SK-MEL-5 (cell line): ENCODE measurements at places on chromosomes 16 and 17. TPM values are rescaled to one million over a fixed set of nuclear protein-coding genes. Genes with fewer than 3 reads are reported as not detected.

JUP gene
- total RNA-seq: 0.50 and 0.83 TPM in 2 replicates

CDH5 gene
- not detected in 2 replicates for total RNA-seq

CA5A gene
- total RNA-seq: not detected in 2 replicates

LUC7L gene
- total RNA-seq: 28.2 and 31.4 TPM in 2 replicates

KIAA0753 gene
- 12.0 and 14.9 TPM in 2 replicates for total RNA-seq

RAB37 gene
- total RNA-seq: 0.40 and 0.66 TPM in 2 replicates

DNAH2 gene
- total RNA-seq: 0.03 TPM in 1 of 2 replicates, not detected in the other

TBC1D3K gene
- not detected in 2 replicates for total RNA-seq

DNAH17 gene
- 0.05 and 0.24 TPM in 2 replicates for total RNA-seq

NSRP1 gene
- 11.7 and 14.8 TPM in 2 replicates for total RNA-seq

CCT6B gene
- total RNA-seq: 0.96 and 1.4 TPM in 2 replicates

HS3ST3B1 gene
- total RNA-seq: 0.13 TPM in 1 of 2 replicates, not detected in the other

VAT1L gene
- not detected in 2 replicates for total RNA-seq

KRT9 gene
- total RNA-seq: not detected in 2 replicates

SLC47A1 gene
- 17.0 and 17.3 TPM in 2 replicates for total RNA-seq

ACSM2B gene
- total RNA-seq: not detected in 2 replicates

CACNG5 gene
- not detected in 2 replicates for total RNA-seq

CTRL gene
- total RNA-seq: 0.67 and 2.6 TPM in 2 replicates

TMEM204 gene
- not detected in 2 replicates for total RNA-seq

HERPUD1 gene
- 168 and 180 TPM in 2 replicates for total RNA-seq

HSDL1 gene
- total RNA-seq: 41.1 and 42.0 TPM in 2 replicates

CACNG1 gene
- not detected in 2 replicates for total RNA-seq

SLX1A gene
- 23.9 and 27.8 TPM in 2 replicates for total RNA-seq

CD300E gene
- total RNA-seq: not detected in 2 replicates

ASPHD1 gene
- total RNA-seq: 3.4 and 3.7 TPM in 2 replicates

TMEM238L gene
- total RNA-seq: not detected in 2 replicates

ASGR1 gene
- 0.21 and 0.56 TPM in 2 replicates for total RNA-seq

TVP23A gene
- 0.32 and 1.4 TPM in 2 replicates for total RNA-seq

SENP3 gene
- 103 and 113 TPM in 2 replicates for total RNA-seq

TEKT5 gene
- 1.4 TPM in 1 of 2 replicates, not detected in the other for total RNA-seq

SNN gene
- total RNA-seq: 22.0 and 23.7 TPM in 2 replicates

MT1F gene
- 0.24 TPM in 1 of 2 replicates, not detected in the other for total RNA-seq

CTDNEP1 gene
- 26.9 and 29.2 TPM in 2 replicates for total RNA-seq

MEOX1 gene
- not detected in 2 replicates for total RNA-seq

ODAD4 gene
- total RNA-seq: 0.98 and 1.3 TPM in 2 replicates

ABCC6 gene
- 0.24 TPM in 1 of 2 replicates, not detected in the other for total RNA-seq

CPNE2 gene
- total RNA-seq: 22.0 and 26.9 TPM in 2 replicates

CMTM2 gene
- not detected in 2 replicates for total RNA-seq
